ENCODE measurements at places on chromosomes 12 and 14.
A peak's percentile ranks its signal among the peaks of the same experiment; 100 is the strongest.

GRCh38 chr14:51529736-51530135, 122.0 kb upstream of the FRMD6 start:
- no peak for DNase-seq

DNA sequence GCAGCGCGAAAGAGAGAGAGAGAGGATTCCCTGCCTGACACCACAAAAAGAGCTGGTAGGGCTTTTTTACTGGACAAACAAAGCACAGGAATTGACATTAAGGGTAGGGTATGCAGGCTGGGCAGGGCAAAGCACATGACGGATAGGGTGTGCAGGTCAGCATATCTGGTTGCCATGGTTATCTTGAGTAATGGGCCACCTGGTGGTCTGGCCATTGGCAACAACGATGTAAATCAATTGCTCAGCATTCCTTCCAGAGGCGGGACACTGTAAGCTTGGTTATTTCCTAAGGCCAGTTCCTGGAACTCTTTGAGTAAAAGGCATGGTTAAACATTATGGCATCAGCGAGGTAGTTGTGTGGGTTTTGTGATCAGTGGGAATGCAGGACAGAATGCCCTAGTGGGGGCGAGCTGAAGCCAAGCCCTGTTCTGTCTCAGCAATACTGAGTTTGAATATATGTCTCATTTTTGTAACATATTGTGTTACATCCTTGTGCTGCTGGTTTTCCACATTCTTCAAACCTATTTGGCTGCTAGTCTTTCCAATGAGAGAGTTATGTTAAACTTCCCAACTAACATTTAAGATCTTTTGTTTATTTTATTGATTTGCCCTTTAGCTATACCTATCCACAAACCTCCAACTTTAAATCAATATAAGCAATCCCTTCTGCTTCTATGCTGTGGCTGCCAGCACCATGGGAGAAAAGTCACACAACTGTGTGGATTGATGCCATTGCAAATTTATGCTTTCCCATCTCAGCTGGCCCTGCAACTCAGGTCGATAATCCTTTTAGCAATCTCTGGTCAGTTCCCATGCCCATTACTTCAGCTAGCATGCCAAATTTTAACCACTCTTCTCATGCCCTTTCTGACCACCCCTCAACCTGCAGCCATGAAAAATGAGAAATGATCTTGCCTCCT, 396.7 kb upstream of the PDE3A start:
- DNase-seq = no peak

GRCh38 chr14:100236881-100237280, 2.1 kb upstream of the YY1 start:
- DNase-seq = no peak

DNA sequence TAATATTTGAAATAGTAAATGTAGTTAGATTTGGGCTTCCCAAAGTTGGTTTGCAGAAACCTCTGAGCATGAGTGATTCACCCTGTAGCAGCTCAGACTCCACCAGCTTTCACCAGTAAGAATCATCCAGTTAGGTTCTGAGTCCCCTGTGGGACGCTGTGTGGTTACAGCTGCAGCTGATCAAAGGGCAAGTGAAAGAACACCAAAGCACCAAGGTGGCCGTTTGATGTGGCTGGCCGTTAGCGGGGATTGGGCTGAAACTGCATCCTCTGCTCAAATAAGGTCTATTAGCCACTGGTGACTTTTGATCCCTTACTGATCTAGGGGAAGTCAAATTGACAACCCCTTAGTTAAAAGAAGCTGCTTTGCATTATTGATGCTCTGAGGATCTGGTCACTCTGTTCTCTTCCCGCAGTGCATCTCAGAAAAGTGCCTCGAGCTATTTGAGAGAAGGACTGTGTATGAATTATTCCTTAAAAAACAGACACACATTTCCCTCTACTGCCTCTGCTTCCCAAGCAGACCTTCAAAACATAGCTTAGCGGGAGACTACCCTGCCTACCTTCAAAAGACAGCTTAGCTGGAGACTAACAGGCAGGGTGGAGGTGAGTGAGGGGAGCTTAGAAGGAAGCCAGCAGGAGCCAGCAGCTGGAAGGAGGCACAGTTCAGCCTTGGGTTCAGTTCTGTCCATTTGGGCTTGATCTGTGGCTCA, 3.7 kb downstream of the ABHD12B start:
- DNase-seq = peak; percentile 15

DNA sequence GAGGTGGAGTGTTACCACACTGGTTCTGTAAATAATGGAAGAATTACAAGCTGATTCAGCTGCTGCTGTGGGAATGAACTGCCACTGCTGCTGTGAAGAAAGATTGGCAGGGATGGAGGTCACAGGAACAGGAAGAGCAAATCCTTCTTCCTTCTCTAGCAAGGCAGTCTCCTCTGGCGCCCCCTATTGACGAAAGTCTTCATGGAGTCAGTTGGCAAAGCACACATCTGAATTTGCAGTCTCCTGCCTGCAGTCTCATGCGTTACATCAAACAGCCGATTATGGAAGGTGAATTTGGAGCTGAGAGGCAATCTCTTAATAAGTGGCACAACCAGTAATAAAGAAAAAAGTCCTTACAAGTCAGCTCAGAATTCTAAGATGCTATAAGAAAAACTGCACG, 106.0 kb upstream of the TMTC1 start:
- peak; percentile 11 for DNase-seq

DNA sequence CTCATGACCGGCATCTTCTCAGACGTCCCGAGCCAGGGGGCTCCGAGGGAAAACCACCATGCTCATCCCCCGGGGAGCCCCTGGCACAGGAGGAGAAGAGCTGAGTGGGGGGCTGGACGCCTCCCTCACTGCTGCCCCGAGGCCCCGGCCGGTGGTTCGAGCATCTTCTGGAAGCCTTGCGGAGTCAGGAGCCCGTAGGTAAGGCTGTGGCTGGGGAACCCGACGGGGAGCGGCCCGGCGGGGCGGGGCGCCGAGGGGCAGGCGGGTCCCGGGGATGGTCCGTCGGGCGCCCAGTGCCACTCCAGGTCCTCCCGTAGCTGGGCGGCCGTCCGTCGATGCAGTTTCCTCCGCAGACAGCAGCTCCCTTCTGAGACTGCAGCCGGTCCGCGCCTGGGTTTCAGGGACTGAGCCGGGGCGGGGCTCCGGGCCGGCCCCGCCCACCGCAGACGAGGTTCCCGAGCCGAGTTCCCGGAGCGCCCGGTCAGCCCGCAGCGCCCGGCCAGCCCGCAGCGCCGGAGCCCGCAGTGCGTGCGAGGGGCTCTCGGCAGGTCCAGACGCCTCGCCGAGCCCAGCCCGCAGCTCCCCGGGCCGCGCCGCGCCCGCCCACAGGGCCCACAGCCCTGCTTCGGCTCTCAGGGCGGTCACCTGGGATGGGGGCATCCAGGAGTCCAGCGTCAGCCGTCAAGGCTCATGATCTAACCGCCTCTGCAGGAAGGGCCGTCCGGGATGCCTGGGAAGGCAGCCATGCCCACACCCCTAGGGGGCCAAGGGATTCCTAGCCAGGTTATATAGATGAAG, at the start of gene PGF:
Gene PGF, minus strand, starts transcription at position 369 of the 798 bp plus-strand sequence. Its CDS starts 355 bp downstream, at position 14.
- DNase-seq = no peak

GRCh38 chr14:74891870-74892269, 10.2 kb downstream of the DLST start:
- DNase-seq = no peak

DNA sequence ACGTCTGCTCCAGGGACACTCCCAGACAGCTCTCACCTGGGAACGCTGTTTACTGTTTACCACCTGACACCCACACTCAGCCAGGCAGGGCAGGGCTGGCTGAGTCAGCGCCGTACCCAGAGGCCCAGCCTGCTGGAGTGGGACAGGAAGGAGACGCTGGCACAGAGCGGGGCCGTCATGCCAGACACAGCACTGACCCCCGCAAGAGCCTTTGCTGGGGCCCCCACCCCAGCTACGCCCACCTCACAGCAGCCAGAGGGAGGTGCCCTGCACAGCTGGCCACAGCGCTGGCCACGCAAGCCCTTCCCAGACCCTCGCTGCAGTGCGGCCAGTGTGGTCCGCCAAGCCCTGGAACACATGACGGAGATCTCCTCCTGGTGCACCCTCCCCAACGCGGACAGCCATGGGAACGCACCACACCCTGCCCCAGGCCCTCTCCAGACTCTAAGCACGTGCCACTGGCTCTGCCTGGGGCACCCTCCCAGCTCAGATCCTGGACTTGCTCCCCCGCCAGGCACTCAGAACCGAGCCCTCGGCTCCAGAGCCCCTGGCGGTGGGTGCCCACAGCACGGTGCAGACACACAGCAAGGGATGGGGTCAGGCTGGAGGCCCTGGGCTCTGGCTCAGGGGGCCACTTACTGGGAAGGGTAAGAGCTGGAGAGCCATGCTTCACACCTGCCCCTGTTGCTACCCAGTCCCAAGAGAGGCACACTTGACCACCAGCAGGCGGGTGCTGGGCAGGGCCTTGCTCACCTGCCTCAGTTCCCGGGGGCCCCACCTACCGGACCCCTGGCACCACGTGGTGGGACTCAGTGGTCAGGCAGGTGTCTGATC, 5.7 kb downstream of the AHNAK2 start:
- DNase-seq = no peak

- no peak for DNase-seq
Measured at GRCh38 chr12:104279164-104279563, 24.4 kb upstream of the EID3 start.

DNA sequence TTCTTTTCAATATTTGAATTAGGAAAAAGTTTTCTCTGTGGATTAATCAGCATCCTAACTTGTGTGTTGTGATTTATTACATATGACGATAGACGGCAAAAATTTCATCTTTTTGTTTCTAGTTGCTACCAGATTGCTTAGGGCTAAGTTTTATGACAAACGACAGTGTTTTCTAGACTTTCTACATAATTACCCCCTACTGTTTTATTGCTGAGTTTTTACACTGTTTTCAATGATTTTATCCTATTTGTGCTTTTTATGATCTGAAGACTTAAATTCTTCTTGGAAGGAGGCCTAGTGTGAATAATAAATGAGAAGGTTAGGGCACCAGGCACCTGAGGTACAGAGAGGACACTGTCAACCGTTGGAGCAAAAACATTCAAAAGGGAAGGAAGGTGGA, 88.1 kb downstream of the TXNDC16 start:
- DNase-seq = no peak

- no peak for DNase-seq
Measured at GRCh38 chr14:67240168-67240932, 885 bp upstream of the PALS1 start.

- no peak for DNase-seq
Measured at GRCh38 chr12:47814539-47815170, 5.0 kb downstream of the HDAC7 start.

Measured in non-pigmented ciliary epithelial cell (primary cell).